ENCODE measurements at places on chromosomes 7 and 10. TPM values are rescaled to one million over a fixed set of nuclear protein-coding genes. Genes with fewer than 3 reads are reported as not detected.
A peak's percentile ranks its signal among the peaks of the same experiment; 100 is the strongest.

The PPP1R3C gene
- total RNA-seq, result 40.0 TPM

The GALNT17 gene
- total RNA-seq, result 43.2 TPM

The SPDYE2 gene
- total RNA-seq, result not detected

The CFAP70 gene
- total RNA-seq, result 1.8 TPM

The CAV2 gene
- total RNA-seq, result 87.6 TPM

The RNF133 gene
- total RNA-seq, result 0.49 TPM

The PLXDC2 gene
- 44.6 TPM for total RNA-seq

The ARL3 gene
- total RNA-seq, result 8.3 TPM

The ASNS gene
- 21.4 TPM for total RNA-seq

The NUTM2A gene
- 2.1 TPM for total RNA-seq

The SMO gene
- total RNA-seq, result 18.6 TPM

The CALHM1 gene
- total RNA-seq, result not detected

The AZGP1 gene
- total RNA-seq, result 4.7 TPM

The PCLO gene
- 1.6 TPM for total RNA-seq

The CHST3 gene
- total RNA-seq, result 12.8 TPM

The CHAT gene
- total RNA-seq, result not detected

The FAM24B gene
- not detected for total RNA-seq

The GLRX3 gene
- 40.5 TPM for total RNA-seq

- DNase-seq, result no peak
These were observed 93.4 kb upstream of the INHBA start for GRCh38 chr7:41796331-41796730.

- no peak for DNase-seq
These were observed 188.8 kb downstream of the LSM5 start for GRCh38 chr7:32301427-32301826.

DNA sequence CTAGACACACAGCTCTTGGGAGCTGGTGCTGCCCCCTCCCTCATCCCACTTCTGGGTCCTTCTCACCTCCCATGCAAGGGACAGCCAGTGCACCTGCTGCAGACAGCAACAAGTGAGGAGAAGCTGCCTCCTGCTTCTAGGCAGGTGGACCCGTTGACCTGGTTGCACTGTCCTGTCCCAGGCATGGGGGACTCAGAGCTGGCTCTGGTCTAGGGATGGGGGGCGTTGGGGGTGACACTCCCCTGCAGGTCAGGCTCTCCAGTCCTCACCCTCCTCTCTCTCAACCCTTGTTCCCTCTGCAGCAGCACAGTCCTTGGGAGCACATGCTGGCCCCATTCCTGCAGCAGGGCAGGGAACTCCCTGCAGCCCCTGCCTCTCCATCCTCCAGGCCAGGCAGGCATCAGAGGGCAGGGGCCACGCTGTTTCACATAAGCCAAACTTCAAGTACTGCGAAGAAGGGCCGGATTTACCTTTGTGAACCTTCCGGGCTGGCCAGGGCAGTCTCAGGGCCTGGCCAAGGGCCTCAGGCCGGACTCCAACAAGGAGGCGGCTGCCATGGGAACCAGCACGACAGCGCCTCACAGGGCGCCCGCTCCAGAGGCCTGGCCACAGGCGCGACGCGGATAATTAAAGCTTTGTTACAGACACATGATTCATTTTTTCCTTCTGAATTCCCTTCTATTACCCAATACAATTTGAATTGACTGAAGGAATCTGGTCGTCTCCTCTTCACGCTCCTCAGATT lies 48.5 kb downstream of the RASGEF1A start:
- DNase-seq, result no peak

DNA sequence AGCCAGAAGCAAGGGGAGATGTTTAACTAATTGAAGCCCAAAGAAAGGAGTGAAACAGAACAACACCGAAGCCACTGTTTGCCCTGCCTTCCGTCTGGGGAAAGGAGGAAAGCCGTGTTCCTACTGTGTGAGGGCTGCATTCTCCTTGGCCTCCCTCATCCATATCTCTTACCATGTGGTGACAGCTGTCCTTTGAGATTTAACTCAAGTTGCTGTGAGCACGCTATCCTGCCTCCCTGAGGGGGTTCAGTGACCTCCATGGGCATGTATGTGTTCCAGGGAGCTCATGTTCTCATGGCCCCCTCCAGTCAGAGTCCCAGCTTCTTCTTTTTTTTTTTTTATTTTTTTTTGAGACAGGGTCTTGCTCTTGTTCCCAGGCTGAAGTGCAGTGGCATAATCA lies 26.2 kb upstream of the CRHR2 start:
- DNase-seq, result no peak

- no peak for DNase-seq
These were observed 6.2 kb upstream of the IGF2BP3 start for GRCh38 chr7:23476286-23477156.

DNA sequence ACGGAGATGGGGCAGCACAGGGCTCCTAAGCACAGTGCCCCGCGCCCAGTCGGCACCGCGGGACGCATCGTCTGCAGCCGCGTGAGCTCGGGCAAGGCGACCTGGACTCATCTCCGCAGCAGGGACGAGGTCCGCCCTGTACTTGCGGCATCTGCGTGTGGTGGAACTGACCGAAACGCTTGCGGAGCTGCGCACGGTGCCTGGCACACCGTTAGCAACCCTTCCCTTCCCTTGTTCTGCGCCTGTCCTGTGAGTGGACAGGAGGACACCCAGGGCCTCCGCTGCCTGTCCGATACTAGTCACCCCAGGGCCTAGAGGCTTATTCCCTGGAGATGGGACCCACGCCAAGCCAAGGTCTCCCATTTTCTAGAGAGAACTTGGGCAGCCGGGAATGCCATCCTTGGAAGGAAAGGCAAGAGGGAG lies 98.5 kb downstream of the WDR11 start:
- DNase-seq, result no peak

GRCh38 chr7:55489552-55489951 lies 82.8 kb downstream of the VOPP1 start:
- DNase-seq, result no peak

- DNase-seq, result no peak
These were observed 140.8 kb upstream of the FAM20C start for GRCh38 chr7:51456-52068.

DNA sequence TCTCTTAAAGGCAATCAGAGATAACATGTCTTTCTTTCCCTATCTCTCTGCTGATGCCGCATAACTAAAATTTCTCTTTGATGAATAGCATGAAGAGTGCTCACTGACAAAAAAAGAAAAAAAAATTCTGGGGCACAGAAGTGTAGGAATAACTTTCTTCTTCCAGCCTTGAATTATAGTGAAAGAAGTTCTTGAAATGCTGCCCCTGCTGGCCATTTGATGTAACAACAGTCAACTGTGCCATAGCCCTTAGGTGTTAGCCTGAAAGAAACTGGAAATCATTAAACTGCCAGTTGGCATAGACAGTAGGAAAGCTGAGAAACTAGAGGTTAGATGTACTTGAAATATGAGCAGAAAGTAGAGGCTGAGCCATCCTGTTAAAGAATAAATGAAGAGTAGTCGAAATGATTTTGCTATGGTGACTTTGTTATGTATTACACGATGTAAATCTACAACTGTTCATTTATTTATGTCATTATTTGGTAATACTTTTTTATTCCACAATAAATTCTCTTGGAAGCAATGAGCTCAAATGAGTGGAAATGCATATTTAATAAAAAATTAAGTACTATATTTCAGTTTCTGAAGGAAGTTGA lies 48.3 kb upstream of the FAM171A1 start:
- no peak for DNase-seq

GRCh38 chr10:28508304-28508925 lies 24.5 kb upstream of the WAC start:
- no peak for DNase-seq

DNA sequence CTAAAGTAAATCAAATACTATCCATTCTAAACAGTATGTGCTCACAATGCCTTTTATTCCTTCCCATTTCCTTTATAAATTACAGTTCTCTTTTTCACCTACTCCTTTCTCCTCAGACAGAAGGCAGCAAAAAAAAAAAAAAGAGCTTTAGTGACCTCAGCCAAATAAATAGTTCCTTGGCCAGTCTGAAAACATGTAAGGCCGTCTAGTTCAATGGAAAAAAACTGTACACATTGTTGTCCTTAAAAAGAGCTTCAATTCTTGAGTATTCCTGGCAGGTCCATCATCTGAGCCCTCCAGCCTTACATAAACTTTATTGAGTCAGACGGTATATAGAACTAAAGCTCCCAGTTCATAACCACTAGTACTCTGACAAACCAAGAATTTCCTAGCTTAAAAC lies 185.4 kb downstream of the CACNA2D1 start:
- DNase-seq, result no peak

DNA sequence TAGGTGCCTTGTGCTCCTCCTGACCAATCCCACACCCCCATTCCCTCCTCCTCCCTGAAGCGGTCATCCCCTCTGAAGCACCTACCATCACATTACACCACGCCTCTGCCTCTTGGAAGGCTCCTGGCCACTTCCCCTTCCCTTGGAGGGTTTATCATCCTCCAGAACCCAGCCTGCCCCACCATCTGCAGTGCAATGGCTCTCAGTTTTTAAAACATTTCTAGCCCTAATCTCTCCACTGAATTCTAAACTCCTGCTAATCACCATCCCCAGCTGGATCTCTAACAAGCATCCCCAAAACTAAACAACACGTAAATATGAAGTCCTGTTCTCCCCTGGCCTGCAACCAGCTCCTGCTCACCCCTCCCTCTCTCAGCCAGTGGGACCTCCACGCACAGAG lies 70.6 kb downstream of the PIP4K2A start:
- DNase-seq, result no peak

GRCh38 chr10:48455392-48456151 lies 149.1 kb downstream of the MAPK8 start:
- DNase-seq, result peak; percentile 54

DNA sequence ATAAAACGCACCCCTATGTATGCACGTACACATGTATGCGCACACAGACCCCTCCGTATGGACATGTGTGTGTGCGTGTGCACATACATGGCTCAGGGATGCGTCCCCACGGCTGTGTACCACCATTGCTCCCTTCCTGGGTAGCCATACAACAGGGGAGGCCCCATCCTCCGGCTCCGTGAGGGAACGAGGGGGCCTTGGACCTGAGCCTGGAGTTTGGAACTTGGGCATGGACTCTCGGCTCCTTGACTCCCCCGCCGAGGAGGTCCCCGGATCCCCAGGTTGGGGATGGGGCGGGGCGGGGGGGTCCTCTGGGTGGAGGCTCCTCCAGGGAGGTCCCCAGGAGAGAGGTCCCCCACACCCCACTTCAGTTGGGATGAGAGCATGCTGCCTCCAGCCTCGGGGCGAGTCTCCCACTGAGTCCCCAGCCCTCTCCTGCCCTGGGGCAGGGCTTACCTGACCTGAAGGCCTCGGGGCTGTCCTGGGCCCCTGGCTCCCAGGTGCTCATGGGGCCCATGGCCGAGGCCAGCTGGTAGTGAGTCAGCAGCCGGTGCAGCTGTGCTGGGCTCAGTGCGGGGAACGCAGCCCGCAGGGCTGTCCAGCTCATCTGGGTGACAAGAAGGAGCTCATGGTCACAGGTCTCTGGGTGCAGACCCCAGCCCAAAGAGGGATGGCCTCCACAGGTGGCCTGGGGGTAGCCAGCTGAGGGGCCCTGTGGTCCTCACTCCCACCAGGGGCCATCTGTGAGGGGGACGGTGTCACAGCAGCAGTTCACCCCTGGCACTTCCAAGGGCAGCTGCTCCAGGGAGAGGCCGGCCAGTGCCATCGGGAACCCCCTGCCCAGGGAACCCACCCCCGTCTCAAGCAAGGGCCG lies 29.9 kb downstream of the AP5Z1 start:
- DNase-seq, result peak; percentile 61

DNA sequence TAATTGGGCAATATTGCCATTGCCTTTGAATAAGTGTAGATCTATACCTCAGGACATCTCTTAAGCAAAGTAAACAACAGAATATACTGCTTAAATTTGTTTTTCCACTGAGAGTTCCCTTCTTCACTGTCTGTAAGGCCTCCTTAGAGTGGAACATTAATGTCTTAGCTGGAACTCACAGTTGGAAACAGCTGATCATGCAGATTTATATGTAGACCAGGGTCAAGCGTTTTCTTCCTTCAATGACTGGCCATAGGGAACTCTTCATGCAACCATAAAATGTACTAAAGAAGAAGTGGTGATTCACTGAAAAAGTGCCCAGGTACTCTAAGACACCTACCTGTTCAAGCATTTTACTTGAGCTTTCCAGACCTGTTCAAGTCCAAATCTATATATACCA lies 18.3 kb upstream of the TBX20 start:
- no peak for DNase-seq

DNA sequence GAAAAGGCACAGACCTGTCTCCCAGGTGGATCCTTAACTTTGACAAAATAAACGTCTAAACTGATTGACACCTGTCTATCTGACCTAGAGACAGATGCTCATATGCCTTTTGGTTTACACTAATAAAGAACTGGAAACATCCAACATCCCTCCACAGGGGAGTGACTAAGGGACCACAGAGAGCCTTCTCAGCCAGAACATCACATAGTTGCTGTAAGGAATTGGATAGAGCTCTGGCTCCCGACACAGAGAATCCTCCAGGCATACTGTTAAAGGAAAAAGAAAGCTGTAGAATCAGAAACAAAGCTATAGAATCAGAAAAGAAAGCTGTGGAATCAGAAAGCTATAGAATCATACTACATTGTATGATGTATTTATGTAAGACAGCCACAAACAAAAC lies 258.8 kb downstream of the STK31 start:
- no peak for DNase-seq

- no peak for DNase-seq
These were observed 244.5 kb downstream of the ITGB1 start for GRCh38 chr10:32713560-32713959.

DNA sequence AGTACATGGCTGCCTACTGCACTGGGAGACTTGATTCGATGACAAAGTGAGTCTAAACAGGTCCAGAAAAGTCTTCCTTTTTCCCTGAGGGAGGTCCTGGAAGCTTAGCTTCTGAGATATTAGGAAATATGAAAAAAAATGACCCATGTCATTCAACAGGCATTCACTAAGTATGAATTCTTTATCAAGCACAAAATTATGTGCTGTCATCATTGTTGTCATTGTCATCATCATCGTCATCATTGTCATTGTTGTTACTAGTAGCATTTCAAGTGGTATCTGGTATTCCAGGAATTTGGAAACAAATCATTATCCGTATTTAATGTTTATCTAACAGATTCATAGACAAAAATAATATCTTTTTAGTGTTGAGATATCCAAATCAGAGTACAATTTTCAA lies 49.7 kb upstream of the HECTD2 start:
- no peak for DNase-seq

GRCh38 chr7:5681979-5682546 lies 99.4 kb downstream of the RNF216 start:
- peak; percentile 58 for DNase-seq

GRCh38 chr7:101736084-101736483 lies 81.3 kb upstream of the CUX1 start:
- DNase-seq, result no peak

GRCh38 chr10:28300027-28300426 lies 2.8 kb downstream of the MPP7 start:
- no peak for DNase-seq

DNA sequence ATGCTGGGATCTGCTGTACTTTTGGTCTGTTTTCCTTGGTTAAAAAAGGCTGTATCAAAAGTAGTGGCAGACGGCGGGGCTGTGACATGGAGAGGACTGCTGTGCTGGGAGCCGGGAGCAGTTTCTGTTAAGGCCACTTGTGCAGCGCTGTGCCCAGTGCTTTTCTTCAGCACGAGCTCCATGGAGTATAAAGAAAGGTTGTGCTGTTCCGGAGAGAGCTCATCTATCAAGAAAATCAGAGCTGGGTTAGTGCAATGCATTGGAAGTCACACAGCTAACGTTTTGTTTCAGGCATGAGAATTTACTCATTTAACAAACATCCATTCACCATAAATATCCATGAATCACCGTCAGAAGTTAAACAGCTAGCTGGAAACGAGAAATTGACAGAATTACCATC lies 62.0 kb downstream of the KIAA1549 start:
- no peak for DNase-seq
